CD4-positive, alpha-beta T cell treated with Interleukin-2 at 100 ng/mL for 4 hours (primary cell): ENCODE measurements at places on chromosomes 16 and 17.
A peak's percentile ranks its signal among the peaks of the same experiment; 100 is the strongest.

GRCh38 chr16:10688291-10688690, 6.4 kb downstream of the TEKT5 start:
- no peak for DNase-seq

- no peak for DNase-seq
Observed at GRCh38 chr16:83458612-83459011, 349.2 kb upstream of the HSBP1 start.

GRCh38 chr17:67441052-67441895, 64.2 kb downstream of the PITPNC1 start:
- DNase-seq = peak; percentile 95

DNA sequence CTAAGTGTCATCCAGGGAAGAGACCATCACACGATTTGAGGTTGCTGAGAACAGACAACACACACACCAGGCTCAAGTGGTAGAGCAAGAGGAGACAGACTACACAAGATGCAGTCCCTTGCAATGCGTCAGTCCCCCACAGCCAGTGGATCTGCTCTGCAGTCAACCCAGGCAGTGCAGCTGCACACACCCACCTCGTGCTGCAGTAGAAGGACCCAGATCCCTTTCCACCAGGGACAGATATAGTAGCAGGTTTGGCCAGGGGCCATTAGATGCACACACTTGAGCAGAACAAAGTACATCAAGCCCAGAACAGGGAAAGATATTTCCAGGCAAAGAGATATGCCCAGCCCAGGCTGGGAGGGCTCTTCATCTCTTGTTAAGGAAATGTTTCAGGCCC, 112.9 kb downstream of the GRIN2A start:
- no peak for DNase-seq

GRCh38 chr16:67780847-67781564, 25.4 kb downstream of the RANBP10 start:
- no peak for DNase-seq
